Pancreas (tissue), 10 donors: ENCODE measurements at places on chromosomes 13 and 19. TPM values are rescaled to one million over a fixed set of nuclear protein-coding genes. Genes with fewer than 3 reads are reported as not detected.

DNA sequence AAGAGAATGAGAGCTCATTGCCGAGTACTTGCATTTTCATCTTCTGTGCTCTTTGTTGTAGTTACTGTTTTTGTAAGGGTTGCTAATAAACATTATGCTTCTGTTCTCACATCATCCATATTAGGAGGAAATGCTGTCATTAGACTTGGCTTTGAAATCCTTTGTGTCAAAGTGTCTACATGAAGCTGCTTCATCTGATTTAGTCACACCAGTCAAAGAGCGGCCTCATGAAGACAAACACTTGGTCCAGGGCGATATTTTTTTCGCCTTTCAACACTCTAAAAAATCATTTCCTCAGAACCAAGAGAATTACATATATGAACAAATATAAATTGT, 105.0 kb downstream of the SPRY2 start:
- H3K36me3 ChIP-seq: no peaks in the 10 kb centered on the region
- H3K4me3 ChIP-seq: no peak overlapping the region
- no peak for DNase-seq
- peak overlapping the region; percentile 20 for H3K27ac ChIP-seq
- H3K27me3 ChIP-seq: no peaks in the 10 kb centered on the region

DNA sequence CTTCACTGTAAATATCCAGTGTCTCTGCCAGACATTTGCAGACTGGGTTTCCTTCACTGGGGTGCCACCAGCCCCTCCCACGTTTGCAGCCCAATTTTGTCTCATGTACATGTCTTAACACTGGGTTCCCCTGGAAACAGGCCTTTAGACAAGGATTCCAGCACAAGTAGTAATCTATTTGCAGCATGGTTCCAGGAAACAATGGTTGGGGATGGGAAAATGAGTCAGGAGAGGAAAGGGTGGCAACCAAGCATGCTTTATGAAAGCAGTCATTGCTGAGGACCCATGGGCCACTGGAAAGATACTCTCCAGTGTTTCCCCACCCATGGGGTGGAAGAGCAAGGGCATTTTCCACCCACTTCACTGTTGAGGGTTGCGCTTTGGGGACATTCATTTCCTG, 53.6 kb upstream of the FARP1 start:
- no peak overlapping the region for H3K27ac ChIP-seq
- H3K4me1 ChIP-seq: peaks cover 4% of the 10 kb centered on the region
- DNase-seq: no peak
- no peaks in the 10 kb centered on the region for H3K27me3 ChIP-seq
- no peaks in the 10 kb centered on the region for H3K36me3 ChIP-seq

Gene RDH8
- not detected for total RNA-seq

Gene ZNF575
- total RNA-seq: 1.3 TPM

GRCh38 chr13:50085063-50085462, 69.8 kb downstream of the KCNRG start:
- H3K27me3 ChIP-seq: no peaks in the 10 kb centered on the region
- H3K4me1 ChIP-seq: peaks cover 7% of the 10 kb centered on the region
- no peak overlapping the region for H3K27ac ChIP-seq
- no peak for DNase-seq

DNA sequence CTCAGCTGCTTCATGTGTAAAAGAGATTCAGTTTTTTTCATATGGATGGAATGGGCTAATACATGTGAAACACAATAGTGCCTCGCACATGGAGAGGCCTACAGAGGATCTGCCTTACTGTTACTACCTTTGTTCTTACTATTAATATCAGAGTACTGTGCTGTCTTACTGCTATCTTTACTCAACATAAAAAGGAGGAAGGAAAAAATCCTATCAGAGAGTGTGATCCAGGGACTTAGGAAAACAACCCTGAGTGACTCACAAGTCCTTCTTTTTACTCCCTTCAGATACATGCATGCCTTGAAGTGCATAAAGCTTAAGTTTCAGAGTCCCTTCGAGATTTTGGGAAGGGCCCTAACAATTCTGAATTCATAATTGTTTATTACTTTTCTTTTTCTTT, 136.8 kb downstream of the TBC1D4 start:
- no peaks in the 10 kb centered on the region for H3K27me3 ChIP-seq
- H3K36me3 ChIP-seq: no peaks in the 10 kb centered on the region
- DNase-seq: no peak
- H3K27ac ChIP-seq: no peak overlapping the region
- H3K4me3 ChIP-seq: no peak overlapping the region
- H3K4me1 ChIP-seq: no peaks in the 10 kb centered on the region
